ENCODE measurements at places on chromosomes 12 and 14.

DNA sequence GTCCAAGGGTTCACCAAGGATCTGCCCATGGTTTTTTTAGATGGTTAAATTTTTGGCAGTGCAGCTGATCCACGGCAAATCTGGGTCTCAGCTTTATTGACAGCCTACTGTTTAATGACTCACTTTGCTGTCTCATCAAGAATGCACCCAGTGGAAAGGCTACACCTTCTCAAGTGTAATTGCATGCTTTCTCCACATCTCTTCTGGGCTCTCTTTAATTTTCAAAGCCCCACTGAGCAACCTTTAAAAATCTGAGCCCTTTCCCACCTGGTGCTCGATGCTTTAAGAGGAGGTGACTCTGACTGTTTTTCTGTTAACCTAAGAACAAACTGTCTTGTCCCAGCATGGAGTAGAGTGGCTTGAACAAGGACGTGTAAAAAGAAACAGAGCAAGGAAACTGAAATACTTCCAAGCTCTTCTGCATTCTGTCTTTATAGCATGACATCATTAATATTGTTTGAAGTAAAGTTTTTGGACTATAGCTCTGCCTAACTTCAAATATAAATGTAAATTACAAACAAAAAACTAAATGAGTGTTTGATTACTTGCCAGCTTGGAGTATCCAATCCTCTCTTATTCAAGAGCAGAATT is 214.2 kb upstream of the KRR1 start:
- DNase-seq = no peak

GRCh38 chr12:62998454-62998853 is 63.5 kb upstream of the PPM1H start:
- no peak for DNase-seq

DNA sequence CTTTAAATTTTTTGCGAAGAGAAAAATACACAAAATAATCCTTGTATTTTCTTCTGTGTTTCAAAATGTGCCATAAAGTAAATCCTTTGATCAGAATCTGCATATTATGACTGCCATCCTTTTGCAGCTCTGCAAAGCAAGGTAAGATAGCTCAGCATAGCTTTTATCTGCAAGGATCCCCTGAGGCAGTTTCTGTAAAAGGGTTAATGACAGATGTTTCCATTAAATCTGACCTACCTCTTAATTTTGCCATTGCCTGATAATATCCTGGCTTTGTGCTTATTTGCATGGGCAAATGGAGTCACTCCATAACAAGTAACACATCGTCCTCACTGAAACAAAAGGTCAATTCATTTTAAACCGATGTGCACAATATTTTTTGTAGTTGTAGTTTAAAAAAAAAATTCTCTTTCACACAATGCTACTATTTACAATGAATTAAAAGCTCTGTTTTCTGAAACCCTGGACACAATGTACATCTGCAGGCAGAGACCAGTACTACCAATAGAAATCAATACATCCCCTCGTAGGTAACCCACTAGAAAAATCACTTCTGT is 108.5 kb upstream of the SOX5 start:
- DNase-seq = no peak

GRCh38 chr12:59075141-59075540 is 154.8 kb upstream of the LRIG3 start:
- DNase-seq = no peak

DNA sequence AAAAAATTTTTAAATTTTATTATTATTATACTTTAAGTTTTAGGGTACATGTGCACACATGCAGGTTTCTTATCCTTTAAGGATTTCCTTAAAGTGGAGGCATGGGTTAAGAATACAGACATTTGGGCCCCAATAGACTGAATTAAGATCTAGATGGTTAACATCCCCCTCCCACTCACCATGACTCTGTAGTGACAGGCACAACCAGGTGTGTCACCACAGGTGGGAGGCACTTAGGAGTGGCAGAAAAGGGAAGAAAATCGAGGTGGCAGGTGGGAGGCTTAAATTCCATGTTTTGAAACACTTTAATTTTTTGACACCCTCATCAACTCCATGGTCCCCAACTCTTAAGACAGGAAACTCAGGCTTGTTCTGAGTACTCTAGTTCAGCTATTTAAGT is 37.6 kb upstream of the GRIP1 start:
- DNase-seq = no peak

DNA sequence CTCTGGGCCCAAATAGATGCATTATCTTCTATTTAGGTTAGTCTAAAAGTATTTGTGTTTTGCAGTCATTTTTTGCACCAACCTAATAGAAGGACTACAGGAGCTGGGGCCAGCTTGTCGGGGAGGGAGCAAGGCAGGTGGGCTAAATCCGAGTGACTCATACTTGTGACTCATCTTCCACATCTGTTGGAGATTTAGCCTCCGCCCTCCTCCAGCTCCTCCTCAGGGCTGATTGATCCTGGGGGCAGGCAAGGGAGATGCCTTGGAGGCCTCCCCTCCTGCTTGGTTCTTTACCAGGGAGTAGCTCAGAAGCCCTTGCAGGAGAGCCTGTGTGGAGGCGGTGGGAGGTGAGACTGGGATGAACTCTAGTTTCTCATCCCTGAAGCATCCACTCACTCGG is 27.9 kb downstream of the RHOF start:
- no peak for DNase-seq

DNA sequence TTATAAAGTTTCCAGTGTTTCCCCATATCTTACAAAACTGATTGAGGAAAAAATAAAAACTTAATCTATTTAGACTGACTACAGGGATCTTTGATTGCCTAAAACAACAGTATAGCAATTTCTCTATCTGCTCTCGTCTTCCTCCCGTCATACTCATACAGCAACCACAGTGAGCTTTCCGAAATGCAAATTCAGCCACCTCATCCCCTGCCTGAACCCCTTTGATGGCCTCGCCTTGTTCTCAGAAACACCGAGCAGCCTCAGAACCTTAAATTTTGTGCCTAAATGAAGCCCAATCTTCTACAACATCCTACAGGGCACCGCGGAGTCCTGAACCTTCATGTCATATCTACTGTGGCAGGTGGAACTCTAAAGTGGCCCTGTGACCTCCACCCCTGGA is 223.7 kb upstream of the TMEM132C start:
- DNase-seq = no peak

DNA sequence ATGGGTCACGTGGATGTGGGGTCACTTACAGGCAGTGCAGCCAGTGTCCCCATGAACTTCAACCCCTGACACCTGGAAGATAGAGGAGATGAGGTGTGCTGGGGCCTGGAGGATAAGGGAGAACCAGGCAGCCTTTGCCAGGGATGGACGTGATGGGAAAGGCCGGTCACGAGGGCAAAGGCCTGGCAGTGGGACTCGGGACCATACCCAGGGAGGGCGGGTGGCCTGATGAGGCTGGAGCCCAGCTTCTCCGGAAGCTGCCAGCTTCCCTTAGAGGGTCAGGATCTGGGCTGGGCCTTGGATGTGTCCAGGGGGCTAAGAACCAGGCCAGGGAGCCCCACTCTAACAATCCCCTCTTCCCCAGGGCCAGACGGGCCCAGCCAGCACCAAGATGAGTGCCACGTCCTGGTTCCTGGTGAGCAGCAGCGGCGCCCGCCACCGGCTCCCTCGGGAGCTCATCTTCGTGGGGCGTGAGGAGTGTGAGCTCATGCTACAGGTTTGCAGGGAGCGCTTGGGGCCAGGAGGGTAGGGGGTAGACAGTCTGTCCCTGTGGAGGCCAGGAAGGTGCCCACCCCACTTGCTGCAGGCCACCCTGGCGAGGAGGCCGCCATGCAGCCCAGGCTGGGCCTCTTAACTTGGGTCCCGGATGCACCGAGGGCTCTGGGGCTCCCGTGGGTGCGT is 3.1 kb downstream of the CEP170B start:
- no peak for DNase-seq

GRCh38 chr12:57767876-57768275 is 998 bp upstream of the CYP27B1 start:
- DNase-seq = no peak

- DNase-seq = no peak
Measured at GRCh38 chr12:13197526-13198143, 1.1 kb downstream of the EMP1 start.

DNA sequence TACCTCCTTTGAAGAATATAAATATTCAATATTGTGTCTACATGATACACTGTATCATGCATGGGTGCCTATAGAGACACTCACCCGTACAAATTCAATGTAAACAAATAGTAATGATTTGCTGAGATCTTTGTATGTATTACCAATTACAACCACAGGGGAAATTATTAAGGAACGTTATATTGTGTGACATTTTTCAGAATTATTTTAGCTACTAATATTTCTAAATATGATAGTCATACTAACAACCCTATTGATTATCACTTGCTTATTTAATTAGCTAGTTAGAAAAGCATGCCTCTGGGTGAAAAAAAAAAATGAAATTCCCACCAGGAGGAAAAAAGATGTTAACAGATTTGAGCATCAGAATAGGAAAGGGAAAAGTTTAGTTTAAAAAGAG is 2.1 kb downstream of the SOX5 start:
- DNase-seq = no peak

DNA sequence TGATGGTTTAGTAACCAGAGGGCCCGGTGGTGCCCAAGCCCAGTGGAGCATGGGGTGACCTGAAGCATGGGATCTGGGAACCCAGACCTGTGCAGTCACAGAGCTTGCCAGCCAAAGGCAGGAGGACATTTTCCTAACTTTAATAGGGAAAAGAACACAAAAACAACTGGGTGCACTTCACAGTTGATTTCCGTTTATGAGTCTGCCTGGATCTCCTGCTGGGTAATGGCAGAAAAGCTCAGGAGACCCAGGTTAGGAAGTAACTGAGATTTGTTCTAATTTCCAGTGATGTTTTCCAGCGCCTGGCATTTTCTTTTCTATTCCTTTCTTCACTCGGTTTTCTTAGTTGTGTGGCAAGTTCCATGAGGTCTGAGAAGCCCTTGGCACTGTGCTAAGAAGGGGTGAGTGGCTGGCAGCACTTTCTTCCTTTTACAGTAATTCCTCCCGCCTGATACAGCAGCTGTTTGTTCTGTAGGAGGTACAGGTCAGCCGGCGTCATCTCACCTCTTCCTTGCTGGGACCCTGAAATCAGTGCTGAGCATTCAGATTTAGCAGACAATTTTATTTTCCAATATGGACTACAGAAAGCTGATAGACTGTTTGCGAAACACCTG is 5.1 kb downstream of the CACNA1C start:
- no peak for DNase-seq

DNA sequence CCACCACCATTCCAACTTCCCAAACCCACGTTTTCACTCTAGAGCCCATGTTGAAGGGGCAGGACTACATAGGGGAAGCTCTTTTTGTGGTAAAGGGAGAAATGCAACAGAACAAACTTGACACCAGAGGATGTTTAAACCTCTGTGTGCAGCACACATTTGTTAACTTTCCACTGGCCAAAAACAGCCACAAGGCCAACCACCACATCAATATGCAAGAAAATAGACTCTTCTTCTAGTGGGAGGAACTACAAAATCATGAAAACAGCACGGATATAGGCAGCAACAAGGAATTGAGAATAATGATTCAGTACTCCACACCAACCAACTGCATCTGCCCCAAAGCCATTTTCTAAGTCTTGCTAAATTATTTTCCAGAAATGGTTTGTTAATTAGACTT is 66.3 kb upstream of the CEP83 start:
- no peak for DNase-seq

DNA sequence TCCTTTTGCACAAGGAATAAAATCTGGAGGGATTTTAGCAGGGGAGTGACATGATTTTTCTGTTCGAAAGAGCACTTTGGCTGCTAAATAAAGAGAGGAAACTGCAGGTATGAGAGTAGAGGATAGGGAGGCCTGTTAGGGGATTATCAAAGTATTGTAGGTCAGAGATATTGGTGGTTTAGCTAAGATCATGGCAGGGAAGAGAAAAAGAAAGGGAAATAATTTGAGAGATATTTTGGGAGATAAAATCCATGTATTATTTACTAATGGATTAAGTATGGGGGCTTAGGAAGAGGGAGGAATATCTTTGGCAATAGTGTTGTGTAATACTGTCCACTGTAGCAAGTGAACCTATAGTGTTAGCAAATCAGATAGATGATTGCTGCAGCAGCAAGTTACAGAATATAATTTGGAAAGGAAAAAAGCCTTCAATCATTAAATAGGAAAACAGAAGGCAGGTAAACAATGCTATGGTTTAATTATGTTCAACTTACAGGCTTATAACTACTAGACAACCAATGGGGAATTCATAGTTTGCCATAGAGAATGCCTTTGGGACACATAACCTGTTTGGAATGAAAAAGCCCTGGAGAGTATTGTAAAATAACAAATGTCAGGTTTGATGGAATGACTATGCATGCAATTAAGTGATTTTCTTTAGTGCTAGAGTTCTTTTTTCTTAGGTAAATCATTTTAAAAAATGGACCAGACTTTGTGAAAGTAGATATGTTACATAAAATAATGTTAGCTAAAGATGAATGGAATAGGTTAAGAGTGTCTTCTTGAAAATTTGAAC is 50.5 kb downstream of the ADIPOR2 start:
- DNase-seq = no peak

- no peak for DNase-seq
Measured at GRCh38 chr12:25769082-25769945, 189.2 kb upstream of the RASSF8 start.

DNA sequence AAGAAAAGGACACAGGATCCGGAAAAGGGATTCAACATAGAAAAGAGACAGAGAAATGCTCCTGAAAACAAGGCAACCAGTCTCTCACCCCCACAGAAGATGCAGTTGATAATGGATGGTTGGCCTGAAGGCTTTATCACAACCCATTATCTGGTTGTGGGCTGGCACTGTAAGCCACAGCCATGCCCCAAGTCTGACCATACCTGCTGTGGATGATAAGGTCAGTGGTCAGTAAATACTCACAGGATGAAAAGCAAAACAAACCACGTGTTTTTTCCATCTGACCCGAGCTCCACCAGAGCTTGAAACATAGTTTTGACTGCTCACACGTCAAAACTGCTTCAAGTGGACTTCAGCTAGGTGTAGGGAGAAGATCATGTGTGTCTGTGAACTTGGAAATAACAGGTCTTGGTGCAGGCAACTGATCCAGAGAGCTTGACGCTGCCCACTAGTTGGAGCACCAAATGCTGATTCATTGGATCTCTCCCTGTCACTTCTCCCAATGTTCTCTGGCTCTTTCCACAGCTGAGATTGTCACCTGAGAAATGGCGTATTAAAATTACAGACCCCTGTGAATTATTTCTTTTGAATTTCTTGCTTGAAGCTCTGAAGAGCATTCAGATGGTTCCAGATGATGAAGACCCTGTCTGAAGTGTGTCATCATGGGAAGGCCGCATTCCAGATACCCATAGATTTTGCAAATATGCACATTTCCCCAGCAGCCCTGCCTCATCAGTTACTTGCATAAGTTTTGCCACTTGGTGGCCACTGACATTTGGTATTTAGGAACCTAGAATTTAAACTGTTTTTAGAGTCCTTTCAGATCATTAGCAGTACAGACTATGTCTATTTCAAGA is 8.5 kb downstream of the TMEM233 start:
- DNase-seq = no peak

DNA sequence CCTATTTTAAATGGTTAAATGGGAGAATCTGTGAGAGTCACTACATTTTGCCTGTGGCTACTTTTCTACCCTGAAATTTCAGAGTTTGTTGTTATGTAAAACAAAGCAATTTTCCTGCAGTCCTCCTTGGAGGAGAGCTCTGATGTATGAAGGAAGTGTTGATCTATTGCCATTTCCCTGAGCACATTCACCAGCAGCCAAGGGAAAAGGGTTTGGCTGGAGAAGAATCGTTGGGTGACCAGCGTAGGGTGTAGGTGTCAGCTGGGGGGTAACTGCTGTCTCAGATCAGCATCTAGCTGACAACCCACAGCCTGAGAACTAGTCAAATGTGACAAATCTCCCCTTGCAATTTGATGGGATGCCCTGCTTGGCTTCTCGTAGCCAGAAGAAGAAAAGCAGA is 230.5 kb downstream of the PDZRN4 start:
- DNase-seq = no peak

All from AML-193 (cell line).